ENCODE measurements at places on chromosomes 1 and 21.

- DNase-seq: peak; percentile 76
Observed at GRCh38 chr1:26787381-26787705, 407 bp upstream of the PIGV start.

GRCh38 chr1:119910618-119911017 is 14.3 kb upstream of the ADAM30 start:
- no peak for DNase-seq

GRCh38 chr1:91121366-91121765 is 99.5 kb upstream of the ZNF644 start:
- DNase-seq: no peak

- DNase-seq: no peak
Observed at GRCh38 chr21:34904526-34905217, 144.4 kb downstream of the RUNX1 start.

DNA sequence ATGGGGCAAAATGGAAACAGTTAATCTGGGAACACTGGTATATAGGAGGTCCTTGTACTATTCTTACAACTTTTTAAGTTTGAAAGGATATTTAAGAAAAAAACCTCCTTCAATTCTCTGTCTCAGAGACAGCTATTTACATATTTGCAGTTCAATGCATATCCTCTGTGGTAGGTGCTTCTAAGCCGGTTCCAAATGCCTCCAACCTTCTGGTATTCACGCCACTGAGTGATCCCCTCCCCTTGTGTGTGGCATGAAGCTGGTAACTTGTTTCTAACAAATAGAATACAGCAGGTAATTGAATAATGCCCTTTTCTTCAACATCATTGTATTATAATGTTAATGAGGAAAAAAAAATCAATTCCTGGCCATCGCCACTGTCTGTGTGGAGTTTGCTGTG is 91.2 kb downstream of the PROX1 start:
- no peak for DNase-seq

GRCh38 chr21:18840239-18840638 is 436.7 kb upstream of the TMPRSS15 start:
- no peak for DNase-seq

- DNase-seq: no peak
Observed at GRCh38 chr1:222043444-222044292, 301.8 kb upstream of the DUSP10 start.

All from CD8-positive, alpha-beta memory T cell (primary cell).